ENCODE measurements at places on chromosomes 3 and 15.

- DNase-seq, result no peak
Measured at GRCh38 chr15:33959844-33960548, 8.3 kb upstream of the CHRM5 start.

DNA sequence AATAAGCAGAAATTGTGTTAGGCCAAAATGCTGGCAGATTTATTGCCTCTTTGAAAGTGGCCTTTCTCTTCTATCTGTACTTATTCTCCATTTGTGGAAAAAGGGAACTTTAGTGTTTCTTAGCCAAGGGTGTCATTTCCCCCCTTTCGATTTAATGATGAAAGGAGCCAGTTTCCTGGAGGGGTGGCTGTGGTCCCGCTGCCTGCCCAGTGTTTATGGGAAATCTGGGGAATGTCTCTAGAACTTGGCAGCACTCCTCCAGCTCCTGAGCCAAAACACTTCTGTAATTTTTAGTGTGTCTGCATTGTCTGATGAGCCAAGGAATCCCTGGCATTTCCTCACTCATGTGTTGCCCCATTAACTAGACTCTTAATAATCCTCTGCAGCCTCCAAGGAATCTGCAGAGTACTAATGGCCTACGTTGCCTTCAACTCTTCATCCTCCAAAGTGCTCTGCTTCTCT lies 448.8 kb downstream of the GRM7 start:
- DNase-seq, result peak; percentile 4

- no peak for DNase-seq
Measured at GRCh38 chr3:131077904-131078303, 51.2 kb downstream of the NEK11 start.

DNA sequence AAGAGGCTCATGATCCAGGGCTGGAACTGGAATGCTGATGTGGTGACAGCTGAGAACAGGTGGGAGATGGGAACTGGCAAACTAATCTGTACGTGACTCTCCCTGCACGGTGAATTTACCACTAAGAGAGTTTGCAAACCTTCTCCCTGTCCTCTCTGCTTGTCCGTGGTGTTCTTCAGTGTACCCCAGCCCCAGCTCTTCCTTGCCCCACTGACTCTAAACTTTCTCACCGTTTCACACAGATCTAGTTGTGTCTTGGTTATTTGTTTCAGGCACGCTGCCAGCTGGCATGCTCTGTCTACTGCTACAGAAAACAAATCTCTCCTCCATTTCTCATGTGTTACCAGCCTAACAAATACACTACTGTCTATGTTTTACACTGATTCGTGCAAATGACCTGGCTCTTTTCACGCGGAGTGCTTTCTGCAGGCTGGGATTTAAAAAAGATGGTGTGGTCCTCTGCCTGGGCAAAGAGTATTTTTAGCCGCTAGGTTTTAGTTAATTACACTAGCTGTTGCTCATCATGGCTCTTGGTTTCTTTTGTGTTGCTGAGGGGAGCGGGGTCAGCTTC lies 192.7 kb upstream of the LRIG1 start:
- DNase-seq, result peak; percentile 25

- no peak for DNase-seq
Measured at GRCh38 chr3:18378218-18378617, 46.9 kb downstream of the SATB1 start.

GRCh38 chr3:14404631-14405359 lies 2.4 kb downstream of the SLC6A6 start:
- DNase-seq, result no peak

- no peak for DNase-seq
Measured at GRCh38 chr3:117719316-117719926, 1009.8 kb downstream of the TUSC7 start.

GRCh38 chr3:72082776-72083462 lies 298.0 kb upstream of the PROK2 start:
- DNase-seq, result no peak

DNA sequence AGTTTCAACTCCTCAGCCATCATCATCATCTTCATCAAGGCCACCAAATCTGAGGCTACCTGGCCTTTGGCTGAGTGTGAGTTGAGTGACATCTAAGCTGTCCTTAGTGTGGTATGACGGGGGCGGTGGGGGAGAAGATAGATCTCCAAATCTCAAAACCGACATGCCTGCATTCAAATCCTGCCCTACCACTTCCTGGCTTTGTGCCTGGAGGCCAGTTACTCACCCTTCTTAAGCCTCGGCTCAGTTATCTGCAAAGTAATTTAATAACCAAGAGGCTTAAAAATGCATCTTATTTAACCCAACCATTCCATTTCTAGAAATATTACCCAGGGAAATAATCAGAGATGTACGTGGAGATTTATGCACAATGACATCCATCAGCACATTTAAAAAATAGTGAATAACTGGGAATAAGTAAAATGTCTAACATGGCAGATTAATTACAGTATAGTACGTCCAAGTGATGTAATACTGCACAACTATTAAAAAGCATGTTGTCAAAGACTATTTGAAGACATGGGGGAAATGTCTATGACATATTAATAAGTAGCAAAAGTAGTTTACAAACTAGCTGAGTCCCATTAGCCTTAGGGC lies 167.4 kb downstream of the NTRK3 start:
- no peak for DNase-seq

DNA sequence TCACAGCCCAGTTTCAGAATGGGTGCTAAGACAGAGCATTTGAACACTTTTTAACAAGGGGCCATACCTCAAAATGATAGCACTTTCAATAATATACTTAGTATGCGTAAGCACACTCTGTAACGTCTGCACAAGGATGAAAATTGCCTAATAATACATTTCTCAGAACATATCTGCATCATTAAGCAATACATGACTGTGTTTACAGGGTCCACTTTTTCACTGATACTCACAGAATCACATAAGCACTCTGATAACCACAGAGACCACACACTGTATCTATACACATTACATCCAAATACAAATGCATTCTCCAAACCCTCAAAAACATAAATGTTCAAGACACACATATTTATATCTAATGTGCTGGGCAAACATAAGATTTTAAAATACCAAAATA lies 79.8 kb downstream of the NR1I2 start:
- DNase-seq, result no peak

GRCh38 chr15:66702787-66703539 lies 927 bp downstream of the SMAD6 start:
- DNase-seq, result no peak

DNA sequence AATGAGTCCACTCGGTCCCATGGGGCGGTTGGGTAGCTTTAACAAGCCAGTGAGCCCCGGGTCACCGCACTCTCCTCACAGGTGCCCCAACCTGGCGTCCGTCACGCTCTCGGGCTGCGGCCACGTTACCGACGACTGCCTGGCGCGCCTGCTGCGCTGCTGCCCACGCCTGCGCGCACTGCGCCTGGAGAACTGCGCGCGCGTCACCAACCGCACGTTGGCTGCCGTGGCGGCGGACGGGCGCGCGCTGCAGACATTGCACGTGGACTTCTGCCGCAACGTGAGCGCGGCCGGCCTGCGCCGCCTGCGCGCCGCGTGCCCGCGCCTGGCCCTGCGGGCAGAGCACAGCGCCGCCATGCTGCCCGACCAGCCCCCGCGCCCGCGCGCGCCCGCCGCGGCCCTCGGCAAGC lies 3.4 kb downstream of the FBXL22 start:
- DNase-seq, result peak; percentile 88

DNA sequence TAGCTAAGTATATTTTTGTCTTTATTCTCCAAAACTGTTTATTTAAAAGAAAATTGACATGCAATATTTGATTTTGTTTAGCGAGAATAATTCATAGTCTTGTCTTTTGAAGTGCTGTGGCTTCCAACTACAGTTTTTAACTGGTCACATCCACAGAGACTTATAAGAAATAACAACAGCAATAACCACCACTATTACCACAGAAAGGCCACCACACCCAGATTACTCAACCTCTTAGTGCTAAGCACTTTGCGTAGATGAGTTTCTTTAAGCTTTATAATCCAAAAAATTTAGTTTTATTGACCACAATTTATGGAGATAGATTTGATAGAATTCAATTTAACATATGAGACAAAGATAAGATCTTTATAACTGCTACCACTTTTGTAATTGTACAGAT lies 468.4 kb upstream of the UBE2E2 start:
- no peak for DNase-seq

DNA sequence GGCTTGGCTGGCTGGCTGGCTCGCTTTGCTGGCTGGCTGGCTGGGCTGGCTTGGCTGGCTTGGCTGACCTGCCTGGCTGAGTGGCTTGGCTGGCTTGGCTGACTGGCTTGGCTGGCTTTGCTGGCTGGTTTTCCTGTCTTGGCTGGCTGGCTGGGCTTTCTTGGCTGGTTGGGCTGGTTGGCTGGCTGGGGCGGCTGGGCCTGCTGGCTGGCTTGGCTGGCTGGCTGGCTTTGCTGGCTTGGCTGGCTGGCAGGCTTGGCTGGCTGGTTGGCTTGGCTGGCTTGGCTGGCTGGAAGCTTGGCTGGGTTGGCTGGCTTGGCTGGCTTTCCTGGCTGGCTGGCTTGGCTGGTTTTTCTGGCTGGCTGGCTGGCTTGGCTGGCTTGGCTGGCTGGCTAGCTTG lies 435.6 kb downstream of the GOLGA6L6 start:
- no peak for DNase-seq

GRCh38 chr15:22895465-22896190 lies 57.2 kb downstream of the NIPA2 start:
- DNase-seq, result no peak

DNA sequence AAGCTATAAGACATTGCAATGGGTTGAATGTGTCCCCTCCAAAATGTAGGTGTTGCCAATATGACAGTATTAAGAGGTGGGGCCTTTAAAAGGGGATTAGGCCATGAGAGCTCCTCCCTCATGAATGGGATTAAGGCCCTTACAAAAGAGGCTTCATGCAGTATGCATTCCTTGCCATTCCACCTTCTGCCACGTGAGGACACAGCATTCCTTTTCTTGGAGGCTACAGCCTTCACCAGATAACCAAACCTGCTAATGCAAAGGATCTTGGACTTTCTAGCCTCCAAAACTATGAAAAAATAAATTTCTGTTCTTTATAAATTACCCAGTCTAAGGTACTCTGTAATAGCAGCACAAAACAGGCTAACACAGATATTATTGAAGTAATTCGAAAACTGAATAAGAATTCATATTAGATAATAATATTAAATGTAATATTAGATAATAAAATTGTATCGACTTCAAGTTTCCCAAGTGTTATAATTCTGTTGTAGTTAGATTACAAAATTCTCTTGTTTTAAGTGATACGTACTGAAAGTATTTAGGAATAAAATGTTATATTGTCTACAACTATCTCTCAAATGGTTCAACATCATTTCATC lies 29.4 kb upstream of the ATP8B4 start:
- no peak for DNase-seq

- DNase-seq, result no peak
Measured at GRCh38 chr3:8635125-8635524, 9.5 kb downstream of the SSUH2 start.

DNA sequence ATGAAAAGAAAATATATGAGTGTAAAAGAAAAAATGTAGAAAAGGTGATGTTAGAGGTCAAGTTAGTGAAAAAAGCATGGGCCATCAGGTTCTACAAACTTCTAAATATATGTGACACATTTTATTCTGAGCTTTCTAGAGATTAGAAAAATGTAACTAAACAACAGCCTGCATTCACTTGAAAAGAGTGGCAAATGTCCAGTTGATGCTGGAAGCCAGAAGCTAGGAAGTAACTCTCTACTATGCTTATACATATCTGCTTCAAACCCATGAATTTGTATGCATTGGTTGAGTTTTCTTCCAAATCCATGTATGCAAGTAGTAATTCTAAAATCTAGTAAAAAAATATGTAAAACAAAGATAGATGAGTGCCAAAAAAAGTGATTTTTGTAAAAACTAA lies 123.5 kb downstream of the TGFBR2 start:
- DNase-seq, result no peak

- no peak for DNase-seq
Measured at GRCh38 chr3:163071713-163072112, 1575.1 kb downstream of the OTOL1 start.

DNA sequence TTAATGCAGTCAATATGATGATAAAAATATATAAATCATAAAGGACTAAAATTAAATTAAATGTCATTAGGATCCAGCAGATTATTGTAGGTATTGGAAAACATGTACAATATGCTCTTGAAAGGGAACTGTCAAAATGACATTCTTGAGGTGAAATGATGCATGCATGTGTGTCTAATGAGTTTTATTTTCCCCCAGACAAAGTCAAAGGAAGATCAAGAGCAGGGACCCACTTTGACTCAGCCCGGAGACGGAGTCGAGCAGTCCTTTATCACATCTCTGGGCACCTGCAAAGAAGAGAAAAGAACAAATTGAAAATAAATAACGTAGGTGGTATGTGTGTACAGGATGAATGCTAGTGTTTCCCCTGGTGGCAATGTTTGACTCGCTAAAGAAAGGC lies 194.1 kb downstream of the KCNH8 start:
- DNase-seq, result no peak

GRCh38 chr3:30649572-30650318 lies 43.3 kb downstream of the TGFBR2 start:
- DNase-seq, result no peak

DNA sequence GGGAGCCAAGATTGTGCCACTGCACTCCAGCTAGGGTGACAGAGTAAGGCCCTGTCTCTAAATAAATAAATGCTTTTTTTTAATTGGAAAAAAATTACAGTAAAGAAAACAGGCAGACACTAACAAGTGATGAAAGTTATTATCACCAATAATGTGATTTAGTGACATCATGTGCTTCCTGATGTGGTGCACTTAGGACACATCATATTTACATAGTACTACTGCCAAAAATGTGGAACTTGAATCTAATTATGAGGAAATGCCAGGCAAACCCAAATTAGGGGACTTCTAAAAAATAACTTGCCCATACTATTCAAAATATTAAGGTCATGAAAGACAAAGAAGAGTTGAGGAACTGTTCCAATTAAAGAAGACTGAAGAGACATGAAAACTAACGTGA lies 30.8 kb downstream of the MAP4 start:
- DNase-seq, result no peak

- DNase-seq, result no peak
Measured at GRCh38 chr3:137348936-137349335, 391.2 kb downstream of the IL20RB start.

GRCh38 chr15:40329804-40330203 lies 6.3 kb downstream of the INAFM2 start:
- DNase-seq, result no peak

- DNase-seq, result no peak
Measured at GRCh38 chr3:81929697-81930096, 168.3 kb upstream of the GBE1 start.

All from midbrain (tissue), 1 donor.